ENCODE measurements at places on chromosomes 1 and 21. TPM values are rescaled to one million over a fixed set of nuclear protein-coding genes. Genes with fewer than 3 reads are reported as not detected.

DNA sequence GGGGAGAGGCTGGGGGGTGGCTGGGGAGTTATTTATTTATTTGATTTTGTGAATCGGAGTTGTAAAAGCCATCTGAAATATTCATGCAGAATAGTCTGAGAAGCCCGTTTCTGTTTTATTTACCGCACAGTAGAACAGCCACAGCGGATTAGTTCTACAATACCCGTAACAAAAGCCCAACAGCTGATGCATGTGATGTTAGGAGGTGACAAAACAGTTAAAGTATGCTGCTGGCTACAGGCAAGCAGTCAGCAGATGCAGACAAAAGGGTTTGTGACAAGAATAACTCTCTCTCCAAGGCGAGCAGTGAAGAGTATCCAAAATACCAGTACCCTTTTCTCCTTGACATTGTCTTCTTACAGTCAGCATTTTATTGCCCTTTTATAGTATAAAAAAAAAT, 42.0 kb downstream of the PROX1 start:
- no peak overlapping the region for H3K4me3 ChIP-seq
- no peaks in the 10 kb centered on the region for H3K36me3 ChIP-seq
- no peaks in the 10 kb centered on the region for H3K4me1 ChIP-seq
- no peak overlapping the region for H3K27ac ChIP-seq
- DNase-seq, result no peak

DNA sequence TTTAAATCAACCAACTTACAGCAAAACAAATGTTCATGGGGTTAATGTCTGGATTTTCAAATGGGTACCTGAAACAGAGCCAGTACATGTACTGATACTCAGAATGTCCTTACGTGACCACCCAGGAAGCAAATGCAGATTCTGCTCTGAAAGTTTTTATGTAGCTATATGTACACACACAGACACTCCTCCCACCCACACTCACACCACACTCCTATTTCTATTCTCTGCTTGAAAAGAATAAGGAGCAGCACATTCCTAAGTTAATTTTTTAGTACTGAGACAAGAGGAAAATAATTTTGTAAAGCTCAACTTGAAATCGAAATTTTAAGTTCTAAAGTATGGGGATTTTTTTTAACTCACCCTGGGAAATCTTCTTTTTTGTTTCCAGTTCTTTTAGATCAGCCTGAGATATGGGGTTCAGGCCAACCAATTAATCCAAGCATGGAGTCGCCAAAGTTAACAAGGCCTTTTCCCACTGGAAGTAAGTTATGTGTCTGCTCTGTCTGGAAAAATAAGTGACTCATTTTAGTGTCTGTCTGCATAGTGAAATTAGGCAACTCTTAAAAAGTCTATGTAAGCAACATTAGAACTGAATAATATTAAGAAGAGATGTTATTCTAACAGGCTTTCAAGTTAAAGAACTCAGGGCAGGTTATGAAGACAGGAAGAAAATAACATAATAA, 75.5 kb upstream of the DYNLT5 start:
- H3K4me1 ChIP-seq, result no peaks in the 10 kb centered on the region
- no peak overlapping the region for H3K27ac ChIP-seq

GRCh38 chr1:237005674-237006073, 1.4 kb upstream of the MT1HL1 start:
- no peaks in the 10 kb centered on the region for H3K36me3 ChIP-seq
- H3K27ac ChIP-seq, result no peak overlapping the region
- DNase-seq, result no peak

- no peaks in the 10 kb centered on the region for H3K27me3 ChIP-seq
- peaks cover 48% of the 10 kb centered on the region for H3K4me1 ChIP-seq
- no peak overlapping the region for H3K27ac ChIP-seq
- no peak overlapping the region for H3K4me3 ChIP-seq
- no peak for DNase-seq
- H3K36me3 ChIP-seq, result peaks cover 48% of the 10 kb centered on the region
Observed at GRCh38 chr1:12482988-12483387, 135.0 kb downstream of the DHRS3 start.

GRCh38 chr1:32465578-32465933, 684 bp downstream of the ZBTB8B start:
- no peak for DNase-seq
- peaks cover 13% of the 10 kb centered on the region for H3K4me1 ChIP-seq
- no peaks in the 10 kb centered on the region for H3K36me3 ChIP-seq
- no peak overlapping the region for H3K27ac ChIP-seq

DNA sequence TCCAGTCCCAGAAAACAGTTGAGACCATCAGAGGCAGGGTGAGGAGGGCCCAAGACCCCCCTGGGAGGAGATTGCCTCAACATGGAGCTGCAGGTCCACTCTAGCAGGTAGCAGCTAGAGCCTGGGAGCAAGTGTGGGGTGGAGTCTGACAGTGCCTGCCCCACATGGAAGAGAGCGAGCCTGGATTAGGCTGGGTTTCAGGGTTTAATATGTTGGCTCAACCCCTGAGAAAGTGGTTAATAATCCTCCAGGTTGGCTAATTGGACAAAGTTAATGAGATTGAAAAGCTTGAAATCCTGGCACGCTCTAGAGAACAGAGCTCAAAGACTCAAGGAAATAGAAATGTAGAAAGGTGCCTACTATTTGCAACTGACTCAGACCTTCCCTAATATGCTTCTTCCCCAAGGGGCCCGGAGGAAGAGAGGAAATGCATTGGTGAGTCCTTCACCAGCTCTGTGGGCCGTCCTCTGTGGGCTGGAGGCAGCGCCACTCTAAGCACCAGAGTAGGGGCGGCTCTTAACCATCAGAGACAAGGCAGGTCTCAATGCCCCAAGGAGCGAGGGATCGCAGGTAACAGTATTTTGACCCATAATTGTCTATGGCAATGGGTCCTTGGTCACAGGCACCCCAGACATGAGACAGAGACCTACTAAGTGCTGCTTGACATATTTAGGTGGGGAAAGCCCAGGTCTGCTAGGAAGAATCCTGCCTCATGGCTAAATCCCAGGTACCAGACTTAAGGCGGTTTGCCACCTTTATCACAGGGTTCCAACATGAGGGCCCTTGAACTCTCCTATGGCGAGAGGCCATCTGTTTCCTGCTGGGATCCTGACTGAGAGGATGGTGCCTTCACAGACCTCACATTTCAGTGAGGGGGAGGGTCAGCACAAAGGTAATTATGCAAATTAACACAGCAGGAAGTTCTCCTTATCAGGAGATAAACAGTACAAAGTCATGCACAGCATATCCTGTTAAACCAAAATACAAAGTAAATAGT, 33.8 kb downstream of the RSPH1 start:
- no peak for DNase-seq
- no peaks in the 10 kb centered on the region for H3K27me3 ChIP-seq
- no peak overlapping the region for H3K27ac ChIP-seq
- H3K36me3 ChIP-seq, result peaks cover 4% of the 10 kb centered on the region
- no peak overlapping the region for H3K4me3 ChIP-seq

- H3K4me3 ChIP-seq, result no peak overlapping the region
- H3K27ac ChIP-seq, result no peak overlapping the region
- no peaks in the 10 kb centered on the region for H3K36me3 ChIP-seq
- peaks cover 4% of the 10 kb centered on the region for H3K27me3 ChIP-seq
Observed at GRCh38 chr1:230394741-230395140, 31.4 kb downstream of the PGBD5 start.

- no peaks in the 10 kb centered on the region for H3K27me3 ChIP-seq
- no peak overlapping the region for H3K27ac ChIP-seq
- no peak overlapping the region for H3K4me3 ChIP-seq
- no peak for DNase-seq
- H3K36me3 ChIP-seq, result peaks cover 16% of the 10 kb centered on the region
Observed at GRCh38 chr1:32954168-32954567, 10.4 kb downstream of the RNF19B start.

DNA sequence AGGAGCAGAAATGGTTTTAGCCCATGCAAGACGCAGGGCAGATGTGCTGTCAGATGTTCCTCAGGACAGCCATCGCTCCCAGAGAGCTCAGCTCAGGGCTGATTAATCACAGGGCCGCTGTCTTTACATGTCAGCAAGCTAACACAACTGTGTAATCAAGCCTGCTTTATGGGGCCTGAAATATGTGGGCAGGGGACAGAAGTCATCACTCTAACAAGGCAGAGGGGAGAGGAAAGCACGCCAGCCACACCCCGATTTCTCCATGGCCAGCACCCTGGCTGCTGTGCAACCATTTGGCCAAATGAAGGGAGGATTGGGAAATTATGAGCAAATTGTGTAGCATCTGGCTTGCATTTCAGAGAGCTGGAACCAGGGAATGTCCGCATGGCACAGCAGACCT, 368.8 kb downstream of the NPHP4 start:
- no peaks in the 10 kb centered on the region for H3K36me3 ChIP-seq
- H3K4me1 ChIP-seq, result no peaks in the 10 kb centered on the region
- no peak overlapping the region for H3K27ac ChIP-seq
- no peak overlapping the region for H3K4me3 ChIP-seq
- no peak for DNase-seq

DNA sequence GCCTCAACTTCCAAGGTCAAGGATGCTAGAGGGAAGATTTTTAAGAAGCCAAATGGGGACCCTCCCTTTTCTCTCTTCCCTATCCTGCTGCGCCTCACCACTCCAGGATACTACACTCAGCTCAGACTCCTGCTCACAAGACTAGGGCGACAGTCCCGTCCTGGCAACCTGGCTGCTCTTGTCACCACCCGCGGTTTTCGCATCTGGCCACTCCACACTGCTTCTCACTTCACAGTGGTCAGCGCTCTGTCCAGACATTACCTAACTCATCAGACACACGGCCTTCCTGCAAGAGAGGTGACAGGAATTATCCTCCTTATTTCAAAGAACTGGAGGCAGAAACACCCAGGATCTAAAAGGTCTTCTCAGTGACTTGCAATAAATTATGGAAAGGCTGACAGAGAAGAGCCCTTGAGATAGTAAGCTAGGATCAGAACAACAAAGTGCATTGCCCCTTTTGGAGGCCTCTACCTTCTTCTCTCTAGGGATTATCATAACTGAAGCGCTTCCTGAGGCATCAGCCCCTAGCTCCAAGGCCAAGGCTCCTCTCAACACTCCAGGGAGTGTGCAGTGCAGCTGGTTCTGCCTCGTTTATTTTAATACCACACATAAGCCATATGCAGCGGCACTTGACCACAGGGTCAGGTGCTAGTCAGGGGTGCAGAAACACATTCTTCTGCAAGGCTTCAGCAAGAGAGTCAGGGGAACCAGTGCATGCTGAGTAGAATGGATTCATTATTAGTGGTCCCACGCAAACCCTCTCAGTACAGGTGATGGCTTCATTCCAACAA, 41.9 kb downstream of the ASTN1 start:
- H3K4me1 ChIP-seq, result no peaks in the 10 kb centered on the region
- H3K4me3 ChIP-seq, result no peak overlapping the region
- H3K27ac ChIP-seq, result no peak overlapping the region
- H3K27me3 ChIP-seq, result no peaks in the 10 kb centered on the region
- H3K36me3 ChIP-seq, result no peaks in the 10 kb centered on the region
- DNase-seq, result no peak

DNA sequence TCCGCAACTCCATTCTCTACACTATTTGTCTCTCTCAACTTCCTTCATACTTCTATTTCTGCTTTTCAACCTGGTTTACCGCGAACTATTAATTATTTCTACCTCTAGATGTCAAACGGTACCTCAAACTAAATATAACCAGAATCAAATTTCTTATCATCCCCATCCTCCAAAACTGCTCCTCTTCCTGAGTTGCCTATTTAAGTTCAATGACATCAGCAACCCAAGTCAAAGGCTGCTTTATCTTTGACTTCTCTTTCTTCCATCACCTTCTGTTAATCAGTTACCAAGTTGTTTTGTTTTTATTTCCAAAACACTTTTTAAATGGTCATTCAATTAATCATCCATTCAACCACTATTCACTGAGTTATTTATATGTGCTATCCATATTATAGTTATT, 171.9 kb downstream of the COL24A1 start:
- no peak overlapping the region for H3K27ac ChIP-seq
- DNase-seq, result no peak
- no peaks in the 10 kb centered on the region for H3K36me3 ChIP-seq
- no peaks in the 10 kb centered on the region for H3K4me1 ChIP-seq

GRCh38 chr1:50349242-50349565, 74.0 kb downstream of the DMRTA2 start:
- H3K27ac ChIP-seq, result no peak overlapping the region
- H3K27me3 ChIP-seq, result peaks cover 12% of the 10 kb centered on the region

DNA sequence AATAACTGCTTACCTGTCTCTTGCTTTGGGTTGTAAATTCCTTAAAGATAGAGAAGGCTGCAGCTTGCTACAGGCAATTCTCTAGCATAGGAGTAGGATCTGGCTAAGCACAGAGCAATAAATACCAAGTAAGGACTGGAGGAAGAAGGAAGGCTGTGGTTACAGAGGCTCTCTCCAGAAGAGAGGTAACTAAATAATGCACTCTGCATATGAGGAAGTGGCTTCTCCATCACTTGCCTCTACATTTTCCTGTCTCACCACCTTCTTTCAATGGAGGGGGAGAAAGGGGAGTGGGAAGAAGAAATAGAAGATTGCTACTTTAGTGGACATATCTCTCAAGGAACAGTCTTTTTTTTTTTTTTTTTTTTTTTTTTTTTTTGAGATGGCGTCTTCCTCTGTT, 60.9 kb upstream of the LAX1 start:
- H3K36me3 ChIP-seq, result peaks cover 84% of the 10 kb centered on the region
- H3K27ac ChIP-seq, result peak overlapping the region; percentile 43
- no peak for DNase-seq
- no peak overlapping the region for H3K4me3 ChIP-seq

GRCh38 chr1:156464335-156464734, 36.2 kb downstream of the MEF2D start:
- no peak for DNase-seq
- peaks cover 23% of the 10 kb centered on the region for H3K36me3 ChIP-seq
- no peak overlapping the region for H3K27ac ChIP-seq
- peaks cover 12% of the 10 kb centered on the region for H3K4me1 ChIP-seq
- H3K27me3 ChIP-seq, result no peaks in the 10 kb centered on the region
- no peak overlapping the region for H3K4me3 ChIP-seq

DNA sequence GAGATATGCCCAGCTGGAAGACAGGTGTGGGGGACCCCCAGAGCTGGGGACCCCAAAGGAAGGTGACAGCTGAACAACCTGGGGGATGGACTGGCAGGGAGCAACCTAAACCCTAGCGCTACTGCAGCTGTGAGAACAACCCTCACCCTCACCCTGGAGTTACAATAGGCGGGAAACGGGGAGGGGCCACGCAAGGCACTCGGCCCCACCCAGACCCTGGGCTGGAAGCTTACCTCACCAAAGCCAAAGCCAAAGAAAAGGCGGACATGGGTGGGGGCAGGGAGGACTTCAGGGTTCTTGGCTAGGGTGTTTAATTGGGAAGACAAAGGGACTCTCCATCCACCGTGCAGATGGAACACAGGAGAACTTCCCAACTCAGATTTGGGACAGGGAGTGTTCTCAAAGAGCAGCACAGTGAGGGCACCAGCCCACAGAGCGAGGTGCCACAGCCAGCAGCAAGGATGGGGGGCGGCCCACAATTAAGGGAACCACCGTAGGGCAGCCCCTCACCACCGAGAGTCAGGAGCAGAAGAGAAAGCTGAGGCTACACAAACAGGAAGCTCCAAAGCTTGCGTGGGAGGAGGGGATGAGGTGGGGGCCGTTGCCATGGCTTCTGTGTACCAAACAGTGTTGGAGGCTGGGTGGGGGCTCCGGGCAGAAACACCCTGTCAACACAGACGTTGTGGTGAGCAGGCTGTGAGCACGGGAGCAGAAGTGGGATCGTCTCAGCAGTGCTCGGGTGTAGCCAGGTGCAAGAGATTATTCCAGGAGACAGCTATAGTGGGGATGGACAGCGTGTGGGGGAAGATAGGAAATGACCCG, 1.9 kb downstream of the TAGLN2 start:
- H3K27ac ChIP-seq, result peak overlapping the region; percentile 93
- peak overlapping the region; percentile 90 for H3K4me3 ChIP-seq
- peaks cover 59% of the 10 kb centered on the region for H3K4me1 ChIP-seq
- H3K27me3 ChIP-seq, result no peaks in the 10 kb centered on the region
- peaks cover 56% of the 10 kb centered on the region for H3K36me3 ChIP-seq

OR14K1 gene
- not detected for total RNA-seq

KRTAP7-1 gene
- not detected for total RNA-seq

CHIA gene
- total RNA-seq, result not detected

AUNIP gene
- 9.1 TPM for total RNA-seq
